Esophagus squamous epithelium (tissue), 5 donors: ENCODE measurements at places on chromosomes 2 and 18. TPM values are rescaled to one million over a fixed set of nuclear protein-coding genes. Genes with fewer than 3 reads are reported as not detected.

The STAT4 gene
- total RNA-seq, result 1.4 TPM

The HOXD1 gene
- not detected for total RNA-seq

DNA sequence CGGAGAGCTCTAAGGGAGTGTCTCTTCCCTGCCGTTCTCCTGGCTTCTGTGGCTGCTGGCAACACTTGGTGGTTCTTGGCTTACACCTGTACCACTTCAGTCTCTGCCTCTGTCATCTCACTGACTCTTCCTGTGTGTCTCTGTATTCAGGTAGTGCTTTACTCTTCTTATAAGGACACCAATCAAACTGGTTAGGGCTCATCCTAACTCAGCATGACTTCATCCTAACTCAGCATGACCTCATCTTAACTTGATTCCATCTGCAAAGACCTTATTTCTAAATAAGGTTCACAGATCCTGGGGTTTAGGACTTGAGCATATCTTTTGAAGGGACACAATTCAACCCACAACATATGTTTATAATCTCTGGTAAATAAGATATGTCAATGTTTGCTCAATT is 51.6 kb upstream of the DSEL start:
- DNase-seq, result no peak

DNA sequence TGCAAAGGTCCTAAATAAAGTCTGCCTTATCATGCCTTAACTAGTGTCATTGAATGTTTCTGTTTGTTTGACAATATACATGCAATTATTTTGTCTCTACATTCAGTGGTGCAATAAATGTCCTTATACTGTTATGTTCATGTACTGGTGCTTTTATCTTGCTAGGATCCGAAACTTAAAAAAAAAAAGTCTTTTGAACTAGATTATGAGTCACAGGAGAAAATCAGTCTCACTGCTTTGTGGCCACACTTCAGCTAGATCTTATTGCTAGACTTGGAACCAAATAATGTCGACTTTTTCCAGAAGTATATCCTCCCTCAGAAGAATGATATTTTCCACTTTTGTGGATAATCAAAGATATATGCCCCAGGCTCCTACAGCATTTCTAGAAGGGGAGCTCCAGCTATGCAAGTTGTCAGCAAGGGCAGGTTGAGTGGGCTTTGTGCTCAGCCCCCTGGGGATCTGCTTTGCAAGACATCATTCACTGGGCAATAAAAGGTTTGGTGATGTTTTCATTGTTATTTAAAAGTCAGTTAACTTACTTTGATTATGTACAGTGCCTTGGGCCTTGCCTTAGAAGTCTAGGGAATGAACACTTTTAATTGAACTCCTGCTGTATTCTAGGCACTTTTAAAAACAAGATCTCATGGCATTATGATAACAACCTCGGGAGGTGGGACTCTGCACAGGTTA is 157.1 kb upstream of the LRRTM1 start:
- DNase-seq, result no peak

GRCh38 chr2:207164006-207164831 is 1.5 kb downstream of the KLF7 start:
- DNase-seq, result peak; percentile 2

DNA sequence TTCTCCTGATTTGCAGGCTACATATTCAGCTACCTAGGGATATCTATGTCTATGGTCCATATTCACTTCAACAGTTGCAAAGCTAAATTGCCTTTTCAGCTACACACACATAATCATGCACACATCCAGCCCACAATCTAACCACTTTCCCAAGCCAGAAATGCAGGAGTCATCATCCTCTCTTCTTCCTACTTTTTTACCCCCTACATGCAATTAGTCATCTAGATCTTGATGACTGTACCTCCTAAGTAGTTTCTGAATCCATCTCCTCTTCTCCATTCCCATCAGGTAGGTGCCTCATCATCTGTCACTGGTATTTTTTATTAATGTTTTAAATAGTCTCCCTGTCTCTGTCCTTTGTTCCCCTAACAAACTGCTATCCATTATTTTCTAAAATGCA is 23.7 kb upstream of the SPRED2 start:
- DNase-seq, result no peak

DNA sequence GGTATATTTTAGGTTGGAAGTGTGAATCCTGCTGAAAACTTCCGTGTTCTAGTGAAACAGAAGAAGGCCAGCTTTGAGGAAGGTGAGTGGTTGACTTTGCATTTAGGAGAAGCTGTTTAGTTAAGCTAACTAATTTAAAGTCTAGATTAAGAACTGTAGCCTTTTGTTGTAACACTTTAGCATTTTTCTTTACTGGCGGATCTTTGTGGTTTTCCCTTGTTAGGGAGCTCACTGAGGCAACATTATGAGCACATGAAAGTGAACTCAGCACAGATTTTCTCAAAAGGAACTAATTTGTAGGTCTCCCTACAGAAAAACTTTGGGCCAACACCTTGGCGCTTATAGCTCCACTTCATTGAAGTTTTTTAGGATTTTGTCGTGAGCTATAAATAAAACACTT is 52.8 kb downstream of the XRCC5 start:
- DNase-seq, result no peak

- DNase-seq, result no peak
Measured at GRCh38 chr2:232633413-232634205, at the start of gene EFHD1. Gene EFHD1, plus strand, starts transcription at chr2:232633604. Its CDS starts 101 bp downstream, at chr2:232633705.

DNA sequence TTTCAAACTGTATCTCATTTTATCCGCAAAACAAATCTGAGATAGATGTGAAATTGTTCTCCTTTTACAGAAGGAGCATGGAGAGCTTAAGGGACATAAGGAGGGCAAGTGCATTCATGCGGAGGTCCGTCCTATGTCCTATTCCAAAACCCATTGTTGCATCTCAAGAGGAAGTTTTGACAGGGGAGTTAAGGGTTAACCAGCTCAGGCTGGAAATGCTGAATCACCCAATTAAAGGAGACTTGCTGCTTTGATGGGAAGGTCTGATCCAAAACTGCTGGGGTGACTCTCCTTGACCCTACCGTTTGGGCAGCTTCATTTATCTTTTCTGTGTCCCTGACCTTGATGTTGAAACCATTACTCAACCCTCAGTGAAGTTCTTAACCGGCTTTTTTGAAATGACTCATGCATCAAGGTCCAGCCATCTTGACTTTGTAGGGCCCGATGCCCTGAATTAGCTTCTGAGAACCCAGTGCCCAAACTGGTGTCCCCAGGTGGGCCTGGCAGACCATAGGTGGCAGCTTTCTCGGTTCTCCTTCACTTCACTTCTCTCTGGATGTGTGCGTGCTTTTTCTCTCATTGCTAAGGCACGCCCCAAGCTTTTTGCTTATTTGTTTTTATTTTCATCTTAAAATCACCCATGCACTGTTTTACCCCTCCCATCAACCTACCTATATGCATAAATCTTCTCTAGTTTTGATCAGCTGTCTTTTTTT is 15.9 kb upstream of the TXNDC2 start:
- DNase-seq, result no peak

GRCh38 chr2:40126006-40126405 is 325.9 kb downstream of the SLC8A1 start:
- no peak for DNase-seq

DNA sequence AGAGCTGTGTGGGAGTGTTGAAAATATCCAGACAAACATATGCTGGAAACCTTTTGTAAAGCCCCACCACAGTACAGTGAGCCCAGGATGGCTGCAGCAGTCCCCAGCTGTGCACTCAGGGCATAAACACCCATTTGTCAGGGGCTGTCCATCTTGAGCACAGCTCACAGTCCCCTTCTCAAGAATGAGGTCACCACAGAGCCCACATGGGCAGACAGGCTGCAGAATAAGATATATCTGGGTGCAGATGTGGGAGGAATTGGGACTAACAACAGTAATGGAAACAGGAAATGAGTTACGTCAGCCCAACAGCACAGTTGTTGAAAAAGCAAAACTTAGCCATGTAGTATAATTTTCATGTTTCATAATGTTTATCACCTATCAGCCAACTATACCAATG is 219.6 kb downstream of the ETAA1 start:
- no peak for DNase-seq

The FZD7 gene
- 2.6 TPM for total RNA-seq

DNA sequence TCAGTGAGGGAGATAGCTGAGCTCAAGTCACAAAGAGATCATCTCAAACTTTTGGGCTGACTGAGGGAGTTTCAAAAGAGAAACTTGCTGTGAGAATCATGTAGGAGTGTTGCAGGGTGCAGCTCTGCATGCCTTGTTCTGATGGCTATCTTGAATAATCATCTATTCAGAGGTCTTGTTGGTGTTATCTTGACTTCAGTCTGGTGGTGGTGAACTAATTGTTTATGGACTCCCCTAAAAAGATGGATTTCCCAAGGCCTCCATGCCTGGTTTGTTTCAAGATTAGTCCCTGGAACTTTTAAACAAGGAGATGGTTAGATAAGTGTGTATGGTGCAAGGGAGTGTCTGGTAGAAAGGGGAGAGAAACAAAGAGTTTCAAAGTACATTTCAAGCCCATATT is 29.8 kb downstream of the SLC39A6 start:
- DNase-seq, result no peak

DNA sequence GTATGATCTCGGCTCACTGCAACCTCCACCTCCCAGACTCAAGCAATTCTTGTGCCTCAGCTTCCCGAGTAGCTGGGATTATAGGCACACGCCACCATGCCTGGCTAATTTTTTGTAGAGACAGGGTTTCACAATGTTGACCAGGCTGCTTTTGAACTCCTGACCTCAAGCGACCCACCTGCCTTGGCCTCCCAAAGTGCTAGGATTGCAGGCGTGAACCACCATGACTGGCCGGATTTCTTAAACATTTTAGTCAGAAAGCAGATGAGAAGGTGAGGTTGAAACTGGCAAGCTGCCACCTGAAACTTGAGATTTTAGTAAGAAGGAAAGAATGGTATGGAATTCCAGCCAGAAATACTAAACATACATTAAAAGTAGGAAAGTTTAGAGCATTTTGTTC is 31.9 kb downstream of the KLHL23 start:
- no peak for DNase-seq

GRCh38 chr2:176521878-176522670 is 252.8 kb downstream of the MTX2 start:
- no peak for DNase-seq

DNA sequence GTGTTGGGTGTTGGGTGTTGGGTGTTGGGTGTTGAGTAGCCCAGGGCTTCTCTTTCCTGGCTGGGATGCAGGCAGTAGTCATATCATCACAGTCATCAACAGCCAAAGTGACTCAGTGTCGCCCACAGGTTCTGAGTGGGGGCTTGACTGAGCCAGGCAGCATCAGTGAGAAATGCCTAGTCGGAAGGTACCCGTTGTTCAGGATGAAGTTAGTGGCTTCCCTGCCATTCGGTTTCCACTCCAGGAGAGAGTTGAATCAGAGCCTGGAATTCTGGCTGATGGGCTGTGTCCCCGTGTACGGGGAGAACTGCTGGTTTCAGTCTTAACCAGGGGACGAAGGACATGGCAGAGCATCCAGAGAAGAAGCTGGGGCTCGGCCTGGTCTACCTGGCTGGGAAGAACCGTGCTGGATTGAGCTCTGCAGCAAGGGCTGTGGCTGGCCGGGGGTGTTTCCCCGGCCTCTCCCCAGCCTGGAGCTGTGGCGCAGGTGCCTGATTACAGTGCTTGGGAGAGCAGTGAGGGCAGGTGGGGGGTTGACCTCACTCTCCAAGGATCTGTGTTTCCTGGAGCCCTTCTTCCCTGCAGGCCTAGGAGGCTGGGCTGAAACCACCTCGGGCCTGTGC is 49.4 kb downstream of the AGAP1 start:
- no peak for DNase-seq

GRCh38 chr2:1846046-1847015 is 102.0 kb upstream of the PXDN start:
- no peak for DNase-seq

The LYG1 gene
- not detected for total RNA-seq

- DNase-seq, result no peak
Measured at GRCh38 chr2:185475914-185476313, 262.7 kb upstream of the FSIP2 start.

GRCh38 chr2:134515137-134515536 is 203.7 kb downstream of the TMEM163 start:
- no peak for DNase-seq

GRCh38 chr2:97963079-97963406 is 32.7 kb downstream of the TMEM131 start:
- no peak for DNase-seq

The ALK gene
- total RNA-seq, result 0.19 TPM

DNA sequence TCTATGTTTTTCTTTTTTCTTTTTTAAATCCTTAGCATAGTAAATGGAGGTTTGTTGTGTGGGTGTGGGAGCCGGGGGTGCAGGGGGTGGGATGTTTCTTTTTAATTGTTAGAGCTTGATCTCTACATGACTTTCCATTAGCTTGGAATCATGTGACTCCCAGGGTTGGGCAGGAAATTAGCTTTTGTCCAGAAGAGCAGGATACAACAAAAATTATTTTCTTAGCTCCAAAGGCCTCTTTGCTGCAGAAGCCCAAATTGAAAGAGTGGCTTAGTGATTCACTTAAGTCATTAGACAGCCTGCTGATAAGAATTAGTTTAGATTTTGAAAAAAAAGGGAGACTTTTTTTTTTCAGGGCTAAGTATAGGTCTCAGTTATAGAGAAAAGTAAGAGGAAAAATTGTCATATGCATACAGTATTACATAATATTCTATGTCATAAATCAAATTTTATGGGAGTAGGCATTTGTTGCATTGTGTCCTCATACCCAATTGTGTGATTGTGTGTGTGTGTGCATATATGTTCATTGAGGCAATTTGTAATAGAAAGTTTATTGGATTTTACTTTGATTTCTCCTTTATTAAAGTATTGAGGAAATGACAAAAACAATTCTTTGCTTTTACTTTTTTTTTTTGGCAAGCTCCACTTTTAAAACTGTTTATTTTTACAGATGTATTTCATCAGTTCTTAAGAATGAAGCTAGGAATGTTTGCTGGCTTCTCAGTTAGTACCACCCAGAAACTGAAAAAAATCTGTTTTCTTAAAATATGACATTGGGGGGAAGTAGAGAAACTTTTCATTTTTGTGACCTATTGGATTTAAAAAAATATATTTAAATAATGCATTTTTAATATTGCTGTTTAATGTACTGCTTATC is 47.4 kb downstream of the TSPYL6 start:
- no peak for DNase-seq

GRCh38 chr2:137194111-137194510 is 428.8 kb downstream of the THSD7B start:
- DNase-seq, result no peak

The SMC6 gene
- total RNA-seq, result 40.4 TPM

The PTPRN gene
- total RNA-seq, result not detected

The FNDC4 gene
- 13.9 TPM for total RNA-seq

The CFAP210 gene
- total RNA-seq, result not detected

- no peak for DNase-seq
Measured at GRCh38 chr2:121242976-121243375, 42.0 kb downstream of the TFCP2L1 start.

- no peak for DNase-seq
Measured at GRCh38 chr2:98460573-98461497, 16.2 kb downstream of the INPP4A start.

GRCh38 chr2:156483741-156484173 is 47.6 kb downstream of the GPD2 start:
- DNase-seq, result no peak

The KCNS3 gene
- total RNA-seq, result 11.3 TPM

The NYAP2 gene
- total RNA-seq, result 0.09 TPM

GRCh38 chr18:46950064-46950656 is 32.8 kb downstream of the KATNAL2 start:
- DNase-seq, result no peak
